ENCODE measurements at places on chromosomes 3 and 15. TPM values are rescaled to one million over a fixed set of nuclear protein-coding genes. Genes with fewer than 3 reads are reported as not detected.

DNA sequence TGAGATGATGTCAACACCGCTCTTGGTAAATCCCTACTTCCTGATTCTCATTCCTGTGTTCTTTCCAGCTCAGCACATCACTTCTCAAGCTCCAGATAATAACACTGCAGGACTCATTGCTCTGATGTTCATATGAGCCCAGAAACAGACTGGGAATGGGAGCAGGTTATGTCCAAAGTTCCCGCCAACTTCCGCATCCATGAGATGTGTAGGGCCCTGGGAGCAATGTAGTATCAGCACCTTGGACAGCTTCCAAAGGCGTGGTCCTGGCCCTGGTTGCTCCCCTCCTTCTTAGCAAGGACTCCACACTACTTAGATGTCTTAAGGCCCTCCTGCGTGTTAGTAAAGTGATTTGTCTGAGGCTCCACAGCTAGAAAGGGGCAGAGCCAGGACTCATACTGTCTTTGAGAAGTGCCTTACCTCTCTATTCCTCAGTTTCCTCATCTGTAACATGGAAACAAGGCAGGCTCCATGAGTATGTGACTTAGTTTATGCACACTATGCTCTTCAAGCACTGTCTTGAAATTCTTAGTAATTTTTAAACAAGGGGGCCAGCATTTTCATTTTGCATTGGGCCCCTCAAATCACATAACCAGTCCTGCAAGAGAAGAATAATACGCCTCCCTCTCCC, 27.9 kb upstream of the SLC6A1 start:
- peak; percentile 16 for DNase-seq
- H3K4me3 ChIP-seq: no peak overlapping the region
- no peaks in the 10 kb centered on the region for H3K4me1 ChIP-seq
- H3K27ac ChIP-seq: no peak overlapping the region

PLA1A gene
- total RNA-seq: 0.34 TPM

DNA sequence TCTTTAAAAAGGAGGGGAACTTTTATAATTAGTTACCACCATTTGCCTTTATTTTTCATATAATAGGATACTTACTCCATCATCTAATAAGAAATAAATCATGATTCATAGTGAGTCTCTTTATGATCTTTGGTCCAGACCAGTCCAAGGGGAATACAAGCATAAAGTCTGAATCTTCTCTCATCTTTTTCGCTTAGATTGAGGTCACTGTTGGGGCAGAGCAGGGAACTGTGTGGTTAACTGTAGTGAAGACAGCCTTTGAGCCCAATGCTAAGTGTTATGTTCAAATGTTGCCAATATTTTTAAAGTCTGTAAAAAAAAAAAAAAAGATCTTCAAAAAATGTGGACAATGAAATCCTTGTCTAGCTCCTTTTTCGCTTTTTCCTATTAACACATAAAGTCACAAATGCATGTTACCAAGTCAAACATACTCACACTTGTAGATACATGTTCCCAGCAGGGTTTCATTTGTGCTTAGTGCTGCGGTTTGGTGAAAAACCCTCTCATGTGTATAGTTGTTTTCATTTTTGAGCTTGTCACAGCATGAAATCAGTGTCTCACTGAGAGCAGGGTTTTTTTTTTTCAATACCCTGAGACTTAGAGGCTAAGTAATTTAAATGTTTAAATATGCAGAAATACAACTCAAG, 72.1 kb downstream of the EPHA3 start:
- no peaks in the 10 kb centered on the region for H3K4me1 ChIP-seq
- no peak for DNase-seq
- no peak overlapping the region for H3K4me3 ChIP-seq
- H3K27ac ChIP-seq: no peak overlapping the region
- H3K27me3 ChIP-seq: no peaks in the 10 kb centered on the region
- no peaks in the 10 kb centered on the region for H3K36me3 ChIP-seq

BLOC1S6 gene
- total RNA-seq: 48.5 TPM

IL17RC gene
- 0.46 TPM for total RNA-seq

GCNT3 gene
- total RNA-seq: not detected

DNA sequence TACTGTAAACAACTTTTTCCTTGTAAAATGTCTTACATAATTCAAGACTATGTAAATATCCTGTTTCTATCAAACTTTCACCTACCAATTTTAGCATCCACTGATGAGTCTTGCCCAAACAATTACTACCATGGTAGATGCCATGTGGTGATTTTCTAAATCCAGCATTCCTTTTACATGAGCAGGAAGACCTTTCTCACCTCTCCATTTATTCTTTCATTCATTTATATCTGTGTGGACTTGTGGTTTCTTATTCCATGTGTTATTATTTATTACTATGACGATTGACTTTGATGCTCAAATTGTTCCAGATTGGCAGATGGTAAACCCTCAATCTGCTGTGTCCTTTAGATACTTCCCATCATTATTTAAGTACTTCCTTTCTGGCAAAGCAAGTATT, 62.4 kb downstream of the IFT57 start:
- H3K4me3 ChIP-seq: no peak overlapping the region
- peaks cover 10% of the 10 kb centered on the region for H3K4me1 ChIP-seq
- DNase-seq: no peak
- no peak overlapping the region for H3K27ac ChIP-seq

RIOX2 gene
- 35.9 TPM for total RNA-seq

ADGRG7 gene
- total RNA-seq: not detected

DNA sequence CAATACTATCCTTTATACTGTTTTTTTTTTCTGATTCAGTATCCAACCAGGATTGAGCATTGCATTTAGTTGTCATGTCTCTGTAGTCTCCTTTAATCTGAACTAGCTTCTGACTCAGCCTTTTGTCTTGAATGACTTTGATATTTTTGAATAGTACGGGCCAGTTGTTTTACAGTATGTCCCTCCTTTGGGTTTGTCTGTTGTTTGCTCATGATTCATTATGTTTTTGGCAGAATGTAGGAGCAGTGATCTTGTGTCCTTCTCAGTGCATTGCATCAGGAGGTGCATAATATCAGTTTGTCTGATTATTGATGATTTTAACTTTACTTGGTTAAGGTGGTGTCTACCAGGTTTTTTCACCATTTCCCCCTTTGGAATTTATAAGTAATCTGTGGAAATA, 20.5 kb downstream of the EXOG start:
- no peak for DNase-seq
- H3K27ac ChIP-seq: no peak overlapping the region
- H3K27me3 ChIP-seq: no peaks in the 10 kb centered on the region
- peaks cover 30% of the 10 kb centered on the region for H3K4me1 ChIP-seq

GRCh38 chr15:75554717-75555116, 24.4 kb downstream of the PTPN9 start:
- no peaks in the 10 kb centered on the region for H3K36me3 ChIP-seq
- peaks cover 3% of the 10 kb centered on the region for H3K4me1 ChIP-seq
- H3K27me3 ChIP-seq: no peaks in the 10 kb centered on the region

CTXND1 gene
- not detected for total RNA-seq

DNA sequence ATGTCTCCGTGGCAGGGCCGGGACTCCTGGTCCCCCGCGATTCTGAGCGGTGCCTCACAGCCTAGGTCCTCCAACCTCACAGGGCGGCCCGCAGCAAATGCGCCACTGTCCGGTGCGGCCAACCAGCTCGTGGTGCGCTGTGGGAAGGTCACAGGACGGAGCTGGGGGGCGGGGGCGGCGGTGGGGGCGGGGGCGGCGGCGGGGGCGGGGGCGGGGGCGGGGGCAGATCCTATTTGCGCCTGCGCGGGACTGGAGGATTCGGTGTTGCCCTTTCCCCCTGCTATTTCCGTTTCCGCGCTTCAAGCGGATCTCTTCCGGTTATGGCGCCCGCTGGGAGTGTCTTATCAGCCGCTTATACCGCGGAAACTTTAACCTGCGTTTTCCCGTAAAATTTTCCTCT, 106.7 kb upstream of the SNRPN start:
- H3K27me3 ChIP-seq: no peaks in the 10 kb centered on the region
- peak; percentile 11 for DNase-seq
- no peak overlapping the region for H3K27ac ChIP-seq

RABL3 gene
- 28.7 TPM for total RNA-seq

GRCh38 chr15:100890051-100890720, 10.6 kb downstream of the ALDH1A3 start:
- peaks cover 39% of the 10 kb centered on the region for H3K27me3 ChIP-seq
- no peak for DNase-seq
- H3K27ac ChIP-seq: no peak overlapping the region

DNA sequence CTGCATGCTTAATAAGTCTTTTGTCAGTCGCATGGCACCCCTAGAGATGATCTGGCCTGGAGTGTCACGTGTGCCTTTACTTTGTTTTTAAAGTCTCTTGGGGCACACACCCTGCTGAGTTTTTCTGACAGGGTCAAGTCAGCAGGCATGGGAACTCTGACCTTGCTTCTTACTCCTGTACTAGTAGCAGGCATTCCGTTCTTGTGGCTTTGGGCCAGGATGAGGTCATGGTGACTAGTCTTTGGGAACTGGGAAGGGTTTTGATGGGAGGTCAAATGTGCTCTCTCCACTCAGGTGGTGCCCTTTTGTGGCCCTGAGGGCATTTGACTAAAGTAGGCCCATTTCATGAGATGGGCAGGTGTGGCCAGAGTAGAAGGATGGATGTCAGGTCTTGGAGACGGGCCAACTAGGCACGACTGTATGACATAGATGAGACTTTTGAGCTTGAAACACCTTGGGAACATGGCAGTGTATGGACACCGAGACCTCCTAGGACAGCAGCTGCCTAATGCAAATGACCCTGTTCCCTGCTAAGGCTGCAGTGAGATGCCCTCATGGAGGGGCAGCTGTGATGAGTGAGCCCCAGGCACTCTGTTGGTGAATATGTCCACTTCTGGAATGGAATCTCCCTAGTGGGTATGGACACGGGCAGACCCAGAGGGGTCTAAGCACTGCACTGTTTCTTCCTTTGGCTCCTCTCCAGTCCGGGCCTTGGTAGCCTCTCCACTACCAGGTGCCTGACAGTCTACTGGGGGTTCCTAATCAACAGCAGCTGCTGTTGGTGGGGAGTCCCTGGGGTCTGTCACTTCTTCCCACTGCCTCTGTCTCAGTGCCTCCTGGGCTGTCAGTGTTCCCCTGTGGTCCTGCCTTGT, 16.4 kb downstream of the SRPRB start:
- peaks cover 4% of the 10 kb centered on the region for H3K4me1 ChIP-seq
- H3K27ac ChIP-seq: no peak overlapping the region
- peaks cover 55% of the 10 kb centered on the region for H3K36me3 ChIP-seq
- no peak for DNase-seq

DNA sequence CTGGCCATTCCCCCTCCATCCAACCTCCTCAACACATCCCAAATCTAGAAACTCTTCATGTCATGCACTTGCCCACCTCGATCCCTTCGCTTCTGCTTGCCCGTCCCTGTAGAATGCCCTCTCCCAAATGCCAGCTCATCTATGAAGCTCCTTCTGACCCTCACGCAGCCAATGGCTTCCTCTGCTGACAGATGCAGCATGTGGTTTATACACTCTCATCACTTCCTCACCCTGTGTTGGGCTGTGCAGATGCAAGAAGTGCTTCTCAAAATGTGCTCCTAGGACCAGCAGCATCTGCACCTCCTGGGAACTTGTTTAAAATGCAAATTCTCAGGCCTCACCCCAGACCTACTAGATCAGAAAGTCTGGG, 51.7 kb downstream of the SEMA5B start:
- no peaks in the 10 kb centered on the region for H3K36me3 ChIP-seq
- H3K4me1 ChIP-seq: peaks cover 15% of the 10 kb centered on the region
- no peaks in the 10 kb centered on the region for H3K27me3 ChIP-seq
- no peak overlapping the region for H3K27ac ChIP-seq
- no peak overlapping the region for H3K4me3 ChIP-seq

DNA sequence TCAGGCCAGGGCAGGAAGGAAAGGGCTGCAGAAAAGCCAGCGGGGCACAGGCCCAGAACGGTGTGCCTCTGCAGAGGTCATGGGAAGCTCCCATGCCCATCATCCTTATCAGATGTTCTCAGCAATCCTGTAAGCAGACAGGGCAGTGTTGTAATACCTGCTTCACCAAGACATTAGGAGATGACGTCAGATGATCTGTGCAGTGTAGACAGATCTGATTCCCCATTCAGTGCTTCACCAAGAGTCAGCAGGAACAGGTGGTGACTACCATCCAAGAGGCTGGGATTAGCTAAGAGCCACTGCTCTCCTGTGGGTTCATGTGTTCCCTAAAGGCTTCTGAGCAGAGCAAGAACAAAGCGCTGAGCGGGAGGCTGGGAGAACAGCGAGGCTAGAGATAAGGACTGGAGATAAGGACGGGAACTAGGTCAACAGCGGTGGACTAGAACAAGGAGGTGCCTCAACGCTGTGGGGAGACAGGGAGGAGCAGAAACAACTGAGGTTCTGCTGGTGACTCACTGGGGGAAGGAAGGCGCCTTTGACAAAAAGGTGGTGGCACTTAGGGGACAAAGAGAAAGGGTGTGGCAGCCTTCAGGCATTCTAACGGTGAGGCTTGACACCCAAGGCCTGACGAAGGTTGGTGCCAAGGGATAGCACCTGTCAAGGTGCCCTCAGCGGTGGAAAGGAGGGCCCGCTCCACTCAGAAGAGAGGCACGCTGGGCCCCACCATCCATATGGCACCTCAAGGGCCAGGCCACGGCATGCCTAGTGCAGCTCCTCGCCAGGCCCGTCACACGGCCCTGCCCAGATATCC, 28.4 kb downstream of the CCDC12 start:
- peaks cover 9% of the 10 kb centered on the region for H3K36me3 ChIP-seq
- DNase-seq: peak; percentile 82
- H3K4me3 ChIP-seq: peak overlapping the region; percentile 62
- H3K27ac ChIP-seq: peak overlapping the region; percentile 95
- H3K4me1 ChIP-seq: peaks cover 76% of the 10 kb centered on the region

KNL1 gene
- total RNA-seq: 33.1 TPM

DNA sequence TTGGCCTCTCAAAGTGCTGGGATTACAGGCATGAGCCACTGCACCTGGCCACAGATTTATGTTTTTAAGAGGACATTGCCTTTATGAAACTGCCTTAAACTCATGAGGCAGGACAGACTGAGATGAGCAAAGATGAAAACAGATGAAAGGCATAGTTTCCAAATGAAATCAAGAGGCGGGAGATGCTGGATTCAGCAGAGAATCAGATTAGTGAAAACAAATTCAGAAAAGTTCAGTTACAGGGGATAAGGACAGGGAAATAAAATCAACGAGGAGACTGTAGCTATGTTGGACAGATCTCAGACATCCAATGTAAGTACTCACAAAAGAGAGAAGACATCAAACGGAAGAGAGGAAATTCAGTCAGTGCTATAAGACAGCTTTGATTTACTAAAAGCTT, 68.1 kb downstream of the ADAMTSL3 start:
- H3K27me3 ChIP-seq: peaks cover 4% of the 10 kb centered on the region
- DNase-seq: no peak
- no peak overlapping the region for H3K4me3 ChIP-seq
- no peaks in the 10 kb centered on the region for H3K36me3 ChIP-seq

GRCh38 chr3:66383023-66383422, 117.8 kb downstream of the LRIG1 start:
- H3K36me3 ChIP-seq: peaks cover 71% of the 10 kb centered on the region
- H3K4me1 ChIP-seq: peaks cover 12% of the 10 kb centered on the region
- H3K27ac ChIP-seq: no peak overlapping the region
- H3K27me3 ChIP-seq: no peaks in the 10 kb centered on the region
- H3K4me3 ChIP-seq: no peak overlapping the region
